ENCODE measurements at places on chromosomes 13 and 19. TPM values are rescaled to one million over a fixed set of nuclear protein-coding genes. Genes with fewer than 3 reads are reported as not detected.

- DNase-seq, result no peak
Observed at GRCh38 chr13:52421216-52421615, 15.2 kb upstream of the THSD1 start.

The HSPB6 gene
- 0.18 TPM for total RNA-seq

The NALCN gene
- total RNA-seq, result 0.04 TPM

The EFNB2 gene
- not detected for total RNA-seq

The ZNF560 gene
- total RNA-seq, result not detected

- no peak for DNase-seq
Observed at GRCh38 chr19:14516746-14517438, 1.3 kb downstream of the DNAJB1 start.

The LGALS14 gene
- total RNA-seq, result 3.7 TPM

GRCh38 chr19:38211766-38212165, 12.3 kb downstream of the DPF1 start:
- no peak for DNase-seq

- DNase-seq, result peak; percentile 90
Observed at GRCh38 chr13:26985285-26985878, 186.2 kb downstream of the USP12 start.

- DNase-seq, result no peak
Observed at GRCh38 chr19:3196933-3197205, 11.1 kb downstream of the NCLN start.

DNA sequence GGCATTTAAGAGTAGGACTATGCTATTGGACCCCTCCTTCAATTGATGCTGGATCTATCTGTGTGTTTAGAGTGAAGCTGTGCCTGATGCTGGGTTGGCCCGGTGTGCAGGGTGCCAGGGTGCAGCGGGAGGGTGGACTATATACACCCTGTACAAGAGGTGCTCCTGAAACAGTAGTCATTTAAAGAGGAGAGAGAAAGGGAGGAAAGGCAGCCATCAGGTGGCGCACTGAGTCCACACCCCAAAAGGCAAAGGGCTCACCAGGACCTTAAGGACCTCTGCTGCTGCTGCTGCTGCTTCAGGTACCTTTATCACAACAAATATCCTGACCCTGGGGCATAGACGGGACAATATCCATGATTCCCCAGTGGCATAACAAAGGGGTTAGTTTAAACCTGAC, 39.4 kb downstream of the ZNF136 start:
- peak; percentile 54 for DNase-seq

DNA sequence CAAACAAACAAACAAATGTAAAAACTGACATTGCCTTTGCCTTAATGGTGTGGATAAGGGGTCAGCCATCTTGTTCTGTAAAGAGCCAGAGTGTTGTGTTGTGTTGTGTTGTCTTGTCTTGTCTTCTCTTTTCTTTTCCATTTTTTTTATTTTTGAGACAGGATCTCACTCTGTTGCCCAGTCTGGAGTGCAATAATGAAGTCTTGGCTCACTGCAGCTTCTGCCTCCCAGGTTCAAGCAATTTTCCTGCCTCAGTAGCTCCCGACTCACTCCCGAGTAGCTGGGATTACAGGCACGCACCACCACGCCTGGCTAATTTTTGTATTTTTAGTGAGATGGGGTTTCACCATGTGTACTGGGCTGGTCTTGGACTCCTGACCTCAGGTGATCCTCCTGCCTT, 27.8 kb downstream of the TIMM13 start:
- DNase-seq, result no peak

The BRCA2 gene
- 11.9 TPM for total RNA-seq

- no peak for DNase-seq
Observed at GRCh38 chr19:57786286-57786685, 16.8 kb downstream of the ZNF586 start.

DNA sequence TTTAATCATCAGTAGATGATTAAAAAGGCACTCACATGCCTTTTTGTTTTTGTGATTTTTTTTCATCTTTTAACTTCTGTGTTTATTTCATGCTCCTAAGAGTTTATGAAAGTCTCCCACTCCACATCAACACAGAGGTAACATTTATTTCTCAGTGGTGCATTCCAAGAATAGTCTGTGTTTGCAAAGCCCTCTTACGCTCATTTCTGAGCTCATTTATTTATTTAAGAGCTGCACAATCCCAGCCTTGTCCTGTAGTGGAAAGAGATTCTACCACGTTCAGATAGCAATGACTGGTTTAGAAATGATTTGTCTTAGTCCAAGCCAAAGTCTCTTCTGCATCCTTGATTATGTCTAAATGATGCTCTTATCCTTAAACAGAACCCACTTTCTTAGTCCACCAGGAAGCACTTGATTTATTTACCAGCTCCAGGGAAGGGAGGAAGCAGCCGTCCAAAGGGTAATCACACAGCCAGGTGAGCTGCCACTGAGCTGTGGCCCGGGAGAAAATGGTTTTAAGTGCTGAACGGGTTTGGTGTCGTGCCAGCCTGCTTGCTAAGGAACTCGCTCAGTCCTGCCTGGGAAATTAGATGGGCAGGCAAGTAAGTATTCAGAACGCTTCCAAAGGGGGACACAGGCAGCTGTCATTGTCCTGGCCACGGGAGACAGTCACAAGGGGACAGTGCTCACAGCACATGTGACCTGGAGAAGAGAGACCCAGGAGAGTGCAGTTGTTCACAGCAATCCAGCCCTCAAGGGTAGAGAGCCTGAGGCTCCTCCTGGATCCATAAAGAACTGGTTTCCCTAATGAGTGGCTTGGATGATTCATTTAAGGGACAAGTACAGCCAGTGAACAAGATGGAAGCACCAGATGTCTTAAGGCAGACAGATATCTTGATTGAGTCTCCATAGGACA, 131.8 kb upstream of the WASF3 start:
- DNase-seq, result no peak

GRCh38 chr19:43618921-43619261, 538 bp downstream of the ZNF428 start:
- DNase-seq, result peak; percentile 88

- DNase-seq, result no peak
Observed at GRCh38 chr13:33401238-33401637, 115.7 kb upstream of the STARD13 start.

- no peak for DNase-seq
Observed at GRCh38 chr19:44566984-44567383, 37.5 kb upstream of the CEACAM20 start.

DNA sequence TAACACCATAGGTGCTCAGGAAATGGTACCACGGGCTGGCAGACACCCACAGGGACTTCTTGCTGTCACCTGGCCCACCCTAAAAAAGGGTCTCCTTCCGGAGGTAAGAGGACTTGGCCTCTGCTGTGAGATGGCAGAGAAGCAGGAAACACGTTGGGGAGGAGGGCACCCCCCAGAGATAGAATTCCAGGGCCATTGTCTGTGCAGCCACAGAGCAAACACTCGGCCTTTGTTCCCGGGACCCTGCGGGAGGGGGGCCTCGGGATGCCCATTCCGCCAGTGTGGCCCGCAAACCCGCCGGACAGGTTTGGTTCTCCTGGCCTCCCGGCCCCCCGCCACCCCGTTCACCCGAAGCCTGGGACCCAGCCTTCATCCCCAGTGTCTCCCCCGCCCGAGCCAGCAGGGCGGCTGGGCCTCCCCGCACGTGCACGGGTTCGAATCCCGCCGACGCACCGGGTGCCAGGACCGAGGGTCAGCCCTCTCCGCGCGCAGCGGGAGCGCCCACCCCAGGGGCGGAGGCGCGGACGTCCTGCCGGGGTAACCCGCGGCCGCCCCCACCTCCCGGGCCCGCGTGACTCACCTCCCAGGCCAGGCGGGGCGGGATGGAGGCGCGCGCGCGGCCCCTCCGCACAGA, 714 bp downstream of the PLPP2 start:
- DNase-seq, result no peak

GRCh38 chr13:28282451-28282850, 144.1 kb downstream of the PAN3 start:
- no peak for DNase-seq

Data from Karpas-422 (cell line).